ENCODE measurements at places on chromosomes 2 and 18.

DNA sequence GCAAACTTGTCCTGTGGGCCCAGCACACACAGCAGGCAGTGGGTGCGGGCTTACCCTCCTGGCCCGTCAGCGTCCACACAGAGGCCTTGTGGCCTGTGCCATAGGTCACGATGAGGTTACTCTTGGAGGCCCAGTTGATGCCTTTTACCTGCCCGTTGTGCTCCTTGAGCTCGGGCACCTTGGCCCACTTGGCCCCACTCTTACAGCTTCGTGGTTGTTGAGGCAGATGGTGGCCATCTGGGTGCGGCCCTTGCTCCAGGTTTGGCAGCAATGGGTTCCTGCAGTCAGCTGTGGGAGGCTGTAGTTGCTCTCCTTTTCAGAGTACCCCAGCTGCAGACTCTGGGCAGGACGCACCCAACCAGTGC is 45.5 kb upstream of the PTH2R start:
- DNase-seq: no peak

GRCh38 chr2:220736778-220737177 is 835.3 kb downstream of the EPHA4 start:
- no peak for DNase-seq

DNA sequence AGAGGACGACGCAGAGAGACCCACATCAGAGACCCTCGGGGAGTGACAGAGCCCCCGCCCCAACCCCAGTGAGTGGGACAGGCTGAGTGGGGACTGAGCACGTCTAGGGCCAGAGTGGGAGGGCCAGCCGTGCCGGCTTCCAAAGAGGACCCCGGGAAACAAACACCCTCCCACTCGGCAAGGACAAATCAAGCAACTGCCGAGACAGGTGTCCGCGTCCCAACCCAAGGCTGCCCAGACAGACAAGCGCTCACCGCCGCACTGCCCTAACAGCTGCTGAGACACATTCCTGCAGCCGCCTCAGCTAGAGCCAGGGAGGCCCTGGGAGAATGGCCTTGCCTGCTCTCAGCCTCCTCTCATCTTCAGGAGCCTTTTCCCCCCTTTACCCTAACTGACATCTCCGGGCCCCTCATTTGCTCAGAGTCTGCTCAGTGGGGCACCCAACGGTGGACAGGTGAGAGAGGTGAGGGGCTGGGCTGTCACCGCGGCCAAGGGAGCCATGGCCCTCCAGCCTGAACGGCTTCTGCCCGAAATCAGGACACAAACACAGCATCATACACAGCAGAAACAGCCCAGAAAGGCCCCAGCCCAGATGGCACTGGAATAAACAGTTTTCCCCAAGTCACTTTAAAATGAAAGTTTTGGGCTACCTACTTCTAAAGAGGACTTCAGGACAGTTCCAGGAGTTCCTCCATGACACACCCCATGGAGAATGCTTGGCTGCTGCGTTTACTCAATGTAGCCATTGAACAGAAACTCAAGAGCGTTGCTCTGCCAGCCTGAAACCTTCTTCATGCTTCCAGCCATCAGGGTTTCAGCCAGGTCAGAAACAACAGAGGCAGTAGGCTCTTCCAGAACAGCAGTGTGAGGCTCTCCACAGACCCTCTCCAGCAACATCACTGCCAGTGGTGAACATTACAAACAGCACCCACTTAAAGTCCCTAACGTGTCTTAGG is 23.6 kb downstream of the SLC66A2 start:
- no peak for DNase-seq

DNA sequence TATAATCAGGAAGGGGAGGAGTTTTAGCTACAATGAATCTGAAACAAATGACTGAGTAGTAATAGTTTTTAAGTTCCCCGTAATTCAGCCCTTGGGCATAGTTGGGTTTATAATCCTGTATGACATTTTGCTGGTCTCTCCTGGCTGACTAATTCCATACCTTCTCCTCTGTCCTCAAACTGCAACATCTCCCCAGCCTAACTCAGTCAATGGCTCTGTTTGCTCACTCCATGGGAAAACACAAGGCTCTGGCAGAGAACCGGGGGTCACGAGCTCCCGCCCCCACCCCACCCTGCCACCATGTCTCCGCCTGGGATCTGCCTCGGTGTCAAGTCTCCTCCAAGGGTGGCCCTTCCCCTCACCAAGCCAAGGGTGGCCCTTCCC is 168.6 kb downstream of the HDAC4 start:
- no peak for DNase-seq

GRCh38 chr18:2958819-2959298 is 54.1 kb downstream of the LPIN2 start:
- DNase-seq: no peak

DNA sequence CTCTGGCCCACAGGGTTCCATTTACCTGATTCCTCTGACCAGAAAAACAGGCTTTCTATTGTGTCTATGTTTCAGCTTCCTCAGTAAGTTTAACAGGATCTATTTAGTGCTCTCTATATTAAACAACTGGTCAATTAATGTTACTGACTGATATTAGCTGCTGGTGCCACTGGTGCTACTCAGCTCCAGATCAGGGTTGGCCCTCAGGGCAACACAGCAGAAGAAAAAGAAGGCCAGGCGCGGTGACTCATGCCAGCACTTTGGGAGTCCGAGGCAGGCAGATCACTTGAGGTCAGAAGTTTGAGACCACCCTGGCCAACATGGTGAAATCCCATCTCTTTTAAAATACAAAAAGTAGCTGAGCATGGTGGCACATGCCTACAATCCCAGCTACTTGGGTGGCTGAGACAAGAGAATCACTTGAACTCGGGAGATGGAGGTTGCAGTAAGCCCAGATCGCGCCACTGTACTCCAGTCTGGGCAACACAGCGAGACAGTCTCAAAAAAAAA is 56.3 kb upstream of the CHAC2 start:
- no peak for DNase-seq

- DNase-seq: no peak
These were observed 5.9 kb downstream of the SCYGR4 start for GRCh38 chr2:227623226-227623625.

DNA sequence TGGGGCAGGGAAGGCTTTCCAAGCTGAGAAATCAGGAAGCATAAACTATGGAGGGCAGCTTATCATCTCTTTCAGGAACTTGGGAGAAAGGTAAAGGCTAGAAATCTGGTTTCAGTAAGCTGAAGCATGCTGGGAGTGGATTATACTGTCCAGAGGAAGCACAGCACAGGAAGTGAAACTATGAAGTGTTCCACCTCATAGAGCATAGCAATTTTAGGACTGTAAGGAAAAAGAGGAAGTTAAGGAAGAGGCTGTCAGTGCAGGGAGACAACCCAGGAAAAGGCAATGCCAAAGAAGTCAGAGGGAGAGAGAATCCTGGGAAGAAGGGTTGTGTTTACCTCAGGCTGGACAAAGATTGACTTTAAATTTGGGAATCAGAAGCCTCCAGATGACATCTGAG is 51.9 kb downstream of the EFEMP1 start:
- DNase-seq: no peak

GRCh38 chr2:234451852-234452625 is 44.8 kb downstream of the ARL4C start:
- no peak for DNase-seq

DNA sequence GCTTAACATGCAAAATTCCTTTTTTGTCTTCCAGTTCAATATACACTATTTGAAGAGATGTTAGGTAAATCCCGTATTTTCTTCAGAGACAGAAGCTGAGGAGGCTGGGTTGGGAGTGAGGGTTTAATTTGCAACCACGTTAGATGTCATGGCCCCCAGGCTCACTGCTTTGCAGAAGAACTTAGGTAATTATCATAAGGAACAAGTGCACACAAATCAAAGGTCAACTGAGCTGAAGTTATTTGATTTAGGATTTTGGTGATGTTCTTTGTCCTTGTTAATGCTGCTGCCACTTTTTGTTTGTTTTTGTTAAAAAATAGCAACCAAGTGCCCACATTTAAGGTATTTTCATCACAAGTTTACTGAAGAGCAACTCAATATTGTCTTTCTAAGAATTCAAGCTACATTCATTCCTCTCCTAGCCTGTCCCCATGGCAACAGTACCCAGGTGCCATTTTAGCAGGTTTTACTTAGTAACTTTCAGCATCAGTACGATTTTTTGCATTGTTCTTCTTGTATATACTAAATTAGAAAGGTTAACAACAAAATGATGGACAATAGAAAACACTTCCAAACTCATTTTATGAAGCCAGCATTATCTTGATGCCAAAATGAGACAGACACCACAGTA is 62.9 kb upstream of the NDUFV2 start:
- no peak for DNase-seq

DNA sequence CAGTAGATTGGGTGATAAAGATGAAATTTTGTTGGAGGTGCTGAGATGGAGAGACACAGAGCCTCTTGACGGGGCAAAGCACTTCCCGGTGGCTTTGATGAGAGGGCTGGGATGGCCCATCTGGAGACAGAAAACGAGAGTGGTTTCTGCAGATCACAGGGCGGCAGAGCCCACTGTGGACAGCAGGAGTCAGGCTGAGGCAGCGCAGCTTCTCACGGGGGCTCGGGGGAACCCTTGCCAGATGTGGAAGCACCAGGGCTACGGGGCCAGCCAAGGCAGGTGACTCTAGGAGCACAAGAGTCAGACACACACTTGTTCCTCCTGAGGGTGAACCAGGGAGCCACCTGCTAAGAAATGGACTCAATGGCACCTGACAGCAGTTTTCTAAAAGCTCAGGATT is 78.5 kb downstream of the TPO start:
- no peak for DNase-seq

- DNase-seq: no peak
These were observed 12.7 kb upstream of the IL18R1 start for GRCh38 chr2:102342888-102343287.

All from NCI-H2029 treated with DMSO at 0.1 percent for 48 hours (cell line).